ENCODE measurements at places on chromosomes 5 and 9.

- DNase-seq, result no peak
These were observed 3.7 kb upstream of the AMACR start for GRCh38 chr5:34011536-34011935.

GRCh38 chr5:137665678-137666460, 70.0 kb downstream of the KLHL3 start:
- DNase-seq, result peak; percentile 42

GRCh38 chr5:12883395-12883794, 979.1 kb upstream of the CTNND2 start:
- DNase-seq, result no peak

GRCh38 chr9:119941091-119941490, 571.9 kb upstream of the BRINP1 start:
- DNase-seq, result no peak

DNA sequence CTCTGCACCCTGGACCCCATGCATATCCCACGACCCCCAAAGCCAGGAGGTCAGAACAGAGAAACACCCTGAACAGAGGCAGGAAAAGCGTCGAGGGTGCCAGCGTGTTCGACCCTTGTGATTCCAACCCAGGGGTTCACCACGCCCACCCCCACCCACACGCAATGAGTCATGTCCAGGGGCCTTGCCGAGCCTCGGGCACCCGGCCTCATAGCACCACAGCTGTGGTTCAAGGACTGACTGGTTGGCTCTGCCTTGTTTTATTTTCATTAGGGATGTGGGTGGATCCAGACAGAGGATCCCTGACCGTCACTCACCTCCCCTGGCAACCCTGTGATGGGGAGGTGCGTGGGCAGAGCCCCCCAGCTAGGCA, 9.5 kb upstream of the QSOX2 start:
- no peak for DNase-seq

All from stimulated activated naive CD4-positive, alpha-beta T cell (primary cell).